Lower leg skin (tissue), 4 donors: ENCODE measurements at places on chromosomes 12 and 14.

GRCh38 chr12:4212845-4213244 is 60.7 kb upstream of the CCND2 start:
- no peak for DNase-seq

- no peak for DNase-seq
Measured at GRCh38 chr12:62401631-62402030, 65.0 kb upstream of the MON2 start.

- DNase-seq, result no peak
Measured at GRCh38 chr12:106114447-106115068, 24.2 kb downstream of the NUAK1 start.

GRCh38 chr12:26113853-26114719 is 10.8 kb downstream of the BHLHE41 start:
- DNase-seq, result peak; percentile 92

DNA sequence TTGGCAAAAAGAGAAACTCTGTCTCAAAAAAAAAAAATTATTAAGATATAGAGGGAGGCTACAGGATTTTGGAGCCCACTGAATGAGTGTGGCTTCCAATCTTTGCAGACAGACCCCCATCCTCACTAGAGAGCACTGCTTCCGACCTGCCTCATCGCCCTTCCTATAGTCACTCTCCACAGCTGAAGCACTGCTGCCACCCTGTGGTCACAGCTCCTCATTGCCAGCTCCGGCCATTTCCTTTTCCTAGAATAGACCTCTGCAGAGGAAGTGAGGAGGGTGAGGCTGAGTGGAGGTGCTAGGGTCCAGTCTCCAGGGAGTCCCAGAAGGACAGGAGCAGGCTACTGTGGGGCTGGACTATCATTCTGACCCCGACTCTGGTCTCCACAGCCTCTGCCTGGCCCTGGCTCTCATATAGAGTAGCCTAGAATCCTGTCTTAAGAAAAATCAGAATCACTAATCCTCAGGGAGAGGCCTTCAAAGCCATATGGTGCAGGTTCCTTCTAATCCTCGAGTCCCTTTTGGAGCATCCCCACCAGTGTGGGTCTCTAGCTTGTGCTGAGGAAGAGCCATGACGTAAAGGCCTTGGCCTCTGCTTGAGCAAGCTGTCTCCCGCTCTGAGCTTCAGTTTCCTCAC is 1.4 kb upstream of the NPFF start:
- DNase-seq, result peak; percentile 96

DNA sequence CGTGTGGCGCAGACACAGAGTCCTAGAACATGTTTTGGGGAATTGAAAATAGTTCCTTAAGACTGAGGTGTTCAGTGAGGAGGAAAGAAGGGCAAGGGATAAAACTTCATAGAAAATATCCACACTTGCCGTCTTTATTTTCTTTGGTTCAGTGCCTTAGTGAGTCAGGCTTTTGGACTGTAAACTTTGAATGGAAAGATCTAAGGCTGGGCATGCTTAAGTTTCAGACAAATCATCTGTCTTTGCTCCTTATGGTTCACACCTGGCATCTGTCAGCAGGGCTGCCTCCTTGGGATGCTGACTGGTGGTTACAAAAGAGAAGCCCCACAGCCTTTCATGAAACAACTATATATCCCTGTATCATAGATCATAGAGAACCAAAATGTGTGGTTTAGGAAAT is 136.3 kb upstream of the PRICKLE1 start:
- no peak for DNase-seq

- DNase-seq, result no peak
Measured at GRCh38 chr12:113938471-113938870, 27.7 kb downstream of the RBM19 start.

- peak; percentile 82 for DNase-seq
Measured at GRCh38 chr12:6925540-6926279, 2.0 kb upstream of the ATN1 start.

- DNase-seq, result no peak
Measured at GRCh38 chr12:88223519-88223918, 81.4 kb downstream of the TMTC3 start.

DNA sequence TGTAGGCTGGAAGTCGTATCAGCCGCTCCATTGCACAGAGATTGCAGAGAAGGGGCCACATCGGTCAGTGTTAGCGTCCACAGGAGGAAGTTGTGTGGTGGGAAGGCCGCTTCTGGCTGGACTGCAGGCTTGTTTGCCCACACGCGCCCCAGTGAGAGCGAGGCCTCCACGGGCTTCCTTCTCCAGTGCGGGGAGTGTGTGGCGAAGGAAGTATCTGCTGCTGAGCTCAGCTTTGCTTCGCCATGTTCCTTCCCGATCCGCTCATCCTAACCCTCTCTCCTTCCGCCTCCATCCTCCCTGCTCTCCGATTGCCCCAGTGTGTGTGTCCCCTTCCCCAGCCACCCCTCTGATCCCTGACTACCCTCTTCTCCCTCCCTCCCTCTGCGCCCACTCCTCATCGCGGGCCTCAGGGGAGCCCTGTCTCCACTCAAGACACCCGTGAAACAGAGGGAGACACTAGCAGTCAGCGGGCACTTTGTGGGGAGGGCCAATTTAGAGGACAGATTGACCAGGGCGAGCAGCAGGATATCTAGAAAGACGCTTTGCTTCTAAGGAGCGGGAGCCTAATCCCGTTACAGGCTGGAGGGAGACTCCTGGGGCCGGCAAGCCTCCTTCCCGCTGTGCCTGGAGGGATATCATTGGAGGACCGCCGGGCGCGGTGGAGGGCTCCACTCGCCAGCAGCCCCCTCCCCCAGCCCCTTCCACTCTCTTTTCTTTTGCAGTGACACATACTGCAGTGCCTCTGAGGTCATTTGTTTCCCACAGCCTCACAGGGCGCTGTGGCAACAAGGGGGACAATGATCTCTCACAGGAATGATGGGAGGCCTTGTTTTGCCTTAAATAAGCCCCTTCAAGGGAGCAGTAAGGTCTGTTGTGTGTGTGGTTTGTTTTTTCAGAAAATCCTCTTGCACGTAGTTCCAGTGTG is 428.8 kb downstream of the ZFP36L1 start:
- peak; percentile 85 for DNase-seq

GRCh38 chr12:54229624-54230212 is 40.9 kb upstream of the SMUG1 start:
- DNase-seq, result peak; percentile 36

DNA sequence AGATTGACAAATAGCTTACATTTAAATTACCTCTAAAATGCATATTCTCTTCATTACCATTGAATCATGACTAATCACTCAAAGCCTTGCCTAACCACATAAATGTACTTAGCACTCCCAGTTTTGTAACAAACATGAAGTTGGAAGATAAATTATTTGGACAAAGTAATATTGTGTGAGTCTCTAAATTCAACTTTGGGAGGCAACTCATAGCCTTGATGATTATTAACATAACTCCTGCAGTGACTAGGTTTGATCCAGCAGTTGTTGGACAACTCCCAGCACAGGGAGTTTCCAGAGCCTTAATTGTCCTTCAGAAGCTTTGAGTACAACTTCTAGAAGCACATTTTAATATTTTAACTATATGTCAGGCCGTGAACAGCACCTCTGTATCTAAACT is 153.4 kb upstream of the PDZRN4 start:
- no peak for DNase-seq

- peak; percentile 80 for DNase-seq
Measured at GRCh38 chr12:1518591-1519516, 75.5 kb downstream of the FBXL14 start.

GRCh38 chr12:92561543-92561899 is 141.3 kb upstream of the PLEKHG7 start:
- no peak for DNase-seq

- no peak for DNase-seq
Measured at GRCh38 chr12:124115496-124115895, 142.5 kb downstream of the ZNF664 start.

- DNase-seq, result no peak
Measured at GRCh38 chr14:65840786-65841185, 428.3 kb downstream of the FUT8 start.

DNA sequence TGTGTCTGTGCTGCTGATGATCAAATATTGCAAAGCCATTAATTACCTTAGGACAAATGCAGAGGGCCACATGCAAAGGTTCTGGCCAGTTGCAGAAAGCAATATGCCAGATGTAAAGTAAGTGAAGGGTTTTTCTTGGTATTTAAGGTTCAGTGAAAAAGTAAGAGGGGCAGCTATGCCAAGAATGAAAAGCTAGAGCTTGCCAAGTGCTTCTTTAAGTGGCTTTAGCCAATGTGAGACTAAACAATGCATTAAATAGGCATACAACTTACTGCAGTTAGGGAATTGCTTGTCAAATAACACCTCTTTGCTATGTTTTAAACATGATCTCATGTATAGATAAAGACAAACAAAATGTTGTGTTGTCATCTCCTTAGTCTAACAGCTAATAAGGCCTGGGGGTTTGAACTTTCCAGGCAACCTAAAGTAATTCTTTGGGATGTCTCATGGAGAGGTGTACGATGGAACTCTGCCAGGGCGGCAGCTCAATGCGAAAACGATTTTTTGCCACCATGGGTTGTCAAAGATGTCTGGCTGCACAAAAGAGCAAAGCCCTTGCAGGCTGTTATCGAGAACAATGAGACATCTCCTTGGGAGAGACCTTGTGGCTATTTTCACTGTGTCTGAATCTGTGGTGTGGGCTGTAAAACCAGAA is 12.0 kb downstream of the IGF1 start:
- no peak for DNase-seq

DNA sequence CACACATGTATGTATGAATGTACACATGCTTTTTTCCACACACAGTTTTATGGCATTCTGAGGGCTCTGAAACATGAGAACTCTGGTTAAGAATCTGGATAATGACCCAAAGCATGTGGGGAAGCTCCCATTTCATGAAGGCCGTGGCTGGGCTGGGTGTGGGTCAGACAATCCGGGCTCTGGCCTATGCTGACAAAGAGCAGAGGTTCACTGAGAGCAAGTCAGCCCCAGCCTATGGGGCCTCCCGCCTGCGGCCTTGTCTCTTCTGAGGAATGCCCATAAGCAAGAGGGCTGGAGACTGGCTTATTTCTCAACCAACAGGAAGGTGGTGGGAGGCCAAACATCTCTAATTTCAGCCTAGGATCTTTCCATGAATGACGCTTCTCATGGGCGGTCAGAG is 8.5 kb downstream of the MYH6 start:
- DNase-seq, result no peak

DNA sequence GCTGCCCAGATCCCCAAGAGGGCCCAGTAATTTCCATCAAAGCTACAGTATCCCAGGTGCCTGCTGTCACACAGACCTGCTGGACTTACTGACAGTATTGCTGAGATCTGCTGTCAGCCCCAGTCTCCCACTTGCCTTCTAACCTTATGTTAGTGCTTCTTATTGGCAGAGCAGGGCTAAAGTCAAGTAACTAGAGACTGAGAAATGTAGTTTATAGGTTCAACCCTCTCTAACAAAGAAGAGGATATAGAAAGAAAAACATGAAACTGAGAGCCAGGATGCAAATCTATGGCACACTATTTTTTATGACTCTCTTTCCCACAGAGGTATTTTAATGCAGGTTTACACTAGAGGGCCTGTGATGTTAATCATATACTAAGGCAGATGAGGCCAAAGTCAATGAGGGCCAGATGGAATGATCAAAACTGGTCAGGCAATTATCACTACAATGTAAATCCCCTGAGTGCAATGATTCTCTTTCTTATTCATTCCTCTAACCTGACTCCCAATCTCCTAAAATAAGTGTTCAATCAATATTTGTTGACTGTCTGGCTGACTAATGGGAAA is 781.9 kb downstream of the VRK1 start:
- DNase-seq, result no peak

DNA sequence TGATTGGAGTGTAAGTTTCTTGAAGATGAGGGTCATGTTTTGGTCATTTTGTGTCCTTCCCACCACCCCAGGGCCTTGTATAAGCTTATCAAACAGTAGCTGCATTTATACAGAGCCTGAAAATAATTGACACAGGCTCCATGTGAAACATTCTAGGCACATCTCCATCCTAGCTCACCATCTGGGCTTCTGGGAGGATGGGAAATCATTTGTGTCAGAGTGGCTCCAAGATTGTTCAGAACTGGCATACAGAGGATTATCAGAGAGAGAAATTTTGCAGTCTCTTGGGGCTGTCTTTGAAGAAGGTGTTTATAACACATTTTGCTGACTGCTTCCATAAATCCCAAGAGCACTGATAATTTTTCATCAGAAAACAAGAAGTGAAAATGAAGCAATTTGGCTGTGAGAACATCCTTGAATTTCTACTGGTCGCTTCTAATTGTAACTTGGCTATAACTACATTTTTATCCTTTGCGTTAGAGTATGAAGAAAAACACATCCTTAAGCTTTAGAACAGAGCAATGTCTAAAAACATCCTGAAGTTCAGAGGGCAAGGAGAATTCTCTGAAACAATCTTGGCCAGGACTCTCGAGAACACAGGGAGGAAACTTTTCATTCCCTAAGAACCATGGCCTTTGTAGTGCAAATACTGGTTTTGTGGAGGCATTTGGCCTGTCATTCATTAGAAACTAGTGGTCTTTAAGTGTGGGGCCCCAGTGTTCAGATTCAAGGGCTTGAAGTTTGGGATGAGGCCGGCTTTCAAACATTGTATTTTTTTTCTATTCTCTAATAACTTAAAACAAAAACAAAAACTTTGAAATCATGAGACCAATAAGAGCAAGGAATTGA is 151.1 kb downstream of the DACT1 start:
- no peak for DNase-seq

DNA sequence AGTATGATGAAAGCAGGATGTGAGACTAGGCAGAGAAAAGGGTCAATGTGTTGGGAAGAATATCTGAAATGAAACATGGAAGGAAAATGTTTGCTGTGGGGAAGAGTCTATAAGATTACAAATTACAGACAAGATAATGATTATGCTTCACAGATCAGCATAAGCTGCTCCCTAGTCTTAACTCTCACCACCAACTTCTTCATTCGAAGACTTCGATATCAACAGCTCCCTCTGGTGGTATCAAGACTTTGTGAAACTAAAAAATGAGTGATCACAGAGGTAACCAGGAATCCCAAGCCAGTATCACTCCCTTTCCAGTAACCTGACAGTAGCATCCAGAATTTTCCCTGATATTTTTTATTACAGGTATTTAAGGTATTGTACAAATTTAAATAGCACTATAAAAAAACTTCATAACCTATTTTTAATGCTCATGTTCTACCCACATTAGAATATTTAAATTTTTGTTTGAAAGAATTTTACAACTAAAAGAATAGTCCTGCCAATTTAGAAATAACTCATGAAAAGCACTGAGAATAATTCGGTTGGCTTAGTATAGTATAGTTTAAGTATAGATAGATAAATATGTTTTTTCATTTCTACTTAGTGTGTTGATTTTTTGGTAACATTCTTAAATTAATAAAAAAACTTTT is 84.4 kb downstream of the C2CD5 start:
- no peak for DNase-seq

GRCh38 chr12:31238764-31239387 is 87.1 kb downstream of the SINHCAF start:
- peak; percentile 87 for DNase-seq
